Suprapubic skin (tissue), 4 donors: ENCODE measurements at places on chromosomes 6 and 20.

GRCh38 chr6:8157839-8158238, 55.5 kb upstream of the EEF1E1 start:
- DNase-seq = no peak

GRCh38 chr6:28634761-28635546, 109.3 kb downstream of the GPX5 start:
- DNase-seq = no peak

- DNase-seq = no peak
These were observed 57.9 kb upstream of the MLN start for GRCh38 chr6:33861722-33862121.

GRCh38 chr6:108730635-108731515, 117.3 kb upstream of the ARMC2 start:
- no peak for DNase-seq

DNA sequence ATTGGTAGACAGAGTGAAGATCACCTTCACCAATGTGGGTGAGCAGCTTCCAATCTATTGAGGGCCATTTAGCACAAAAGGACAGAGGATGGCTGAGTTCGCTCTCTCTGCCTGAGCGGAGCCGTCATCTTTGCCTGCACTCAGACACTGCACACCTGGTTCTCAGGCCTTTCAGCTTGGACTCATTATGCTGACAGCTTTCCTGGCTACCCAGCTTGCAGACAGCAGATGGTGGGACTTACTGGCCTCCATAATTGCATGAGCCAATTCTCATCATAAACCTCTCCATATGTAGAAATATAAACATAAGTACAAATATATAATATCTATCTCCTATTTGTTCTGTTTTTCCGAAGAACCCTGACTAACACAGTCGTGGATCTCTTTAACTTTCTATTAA, 13.7 kb downstream of the TBXT start:
- no peak for DNase-seq

DNA sequence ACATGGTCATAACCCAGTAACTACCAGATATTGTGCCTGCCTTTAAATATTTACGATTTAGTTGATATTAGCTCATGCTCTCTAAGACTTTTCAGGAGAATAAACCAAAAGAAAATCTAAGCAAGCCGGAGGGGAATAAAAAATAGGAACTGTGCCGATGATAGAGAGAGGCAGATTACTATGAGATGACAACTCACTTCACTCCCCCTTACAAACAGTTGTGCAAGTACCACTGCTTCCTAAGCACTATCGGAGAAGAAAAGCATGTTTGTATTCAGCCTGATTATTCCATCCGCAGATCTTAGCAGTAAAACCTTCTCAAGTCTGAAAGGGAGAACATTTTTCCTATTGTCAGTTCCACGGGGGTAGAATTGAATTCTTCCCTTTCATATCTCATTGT, 294.4 kb downstream of the KCNQ5 start:
- no peak for DNase-seq

GRCh38 chr6:134813146-134813545, 136.8 kb downstream of the ALDH8A1 start:
- DNase-seq = no peak

DNA sequence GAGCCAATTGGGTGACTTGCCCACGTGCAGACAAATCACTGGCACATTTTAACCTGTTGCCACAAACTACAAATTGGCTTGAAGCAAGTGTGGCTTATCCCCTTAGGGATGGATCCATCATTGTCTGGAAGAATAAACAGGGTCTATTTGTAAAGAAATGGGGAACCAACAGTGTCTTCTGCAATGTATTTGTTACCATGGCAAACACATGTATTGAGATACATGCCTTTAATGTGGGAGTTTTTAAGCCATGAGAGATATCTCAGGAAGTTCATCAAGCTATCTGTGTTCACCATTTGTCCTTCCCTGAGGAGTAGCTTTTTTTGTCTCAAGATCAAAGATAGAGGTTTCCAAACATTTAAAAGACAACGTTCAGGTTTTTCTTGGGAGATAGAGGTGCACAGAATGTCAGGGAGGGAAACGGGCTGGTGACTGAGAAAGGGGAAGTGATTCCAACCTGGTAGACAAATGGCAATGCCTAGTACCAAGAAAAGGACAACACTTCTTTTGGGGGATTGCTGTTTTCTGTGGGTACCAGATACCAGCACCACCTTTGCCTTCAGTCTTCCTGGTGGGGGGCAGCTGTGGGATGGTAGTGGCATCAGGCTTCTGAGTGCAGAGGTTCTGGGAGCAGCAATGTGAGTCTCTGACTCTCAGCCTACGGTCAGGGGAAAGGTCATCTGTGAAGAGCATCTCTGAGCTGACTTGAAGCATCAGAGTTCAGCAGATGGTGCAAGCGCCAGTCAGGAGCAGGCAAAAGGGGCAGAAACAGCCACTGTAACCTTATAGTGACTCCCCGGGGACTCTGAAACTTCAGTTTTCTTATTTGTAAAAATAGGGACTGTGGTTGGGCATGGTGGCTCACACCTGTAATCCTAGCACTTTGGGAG, 20.1 kb upstream of the BCAS1 start:
- DNase-seq = no peak

- no peak for DNase-seq
These were observed 34.8 kb downstream of the NR2E1 start for GRCh38 chr6:108200631-108201030.

- no peak for DNase-seq
These were observed 128.9 kb downstream of the ELOVL4 start for GRCh38 chr6:79818471-79818870.

GRCh38 chr6:142297996-142298753, 3.6 kb upstream of the ADGRG6 start:
- DNase-seq = no peak

DNA sequence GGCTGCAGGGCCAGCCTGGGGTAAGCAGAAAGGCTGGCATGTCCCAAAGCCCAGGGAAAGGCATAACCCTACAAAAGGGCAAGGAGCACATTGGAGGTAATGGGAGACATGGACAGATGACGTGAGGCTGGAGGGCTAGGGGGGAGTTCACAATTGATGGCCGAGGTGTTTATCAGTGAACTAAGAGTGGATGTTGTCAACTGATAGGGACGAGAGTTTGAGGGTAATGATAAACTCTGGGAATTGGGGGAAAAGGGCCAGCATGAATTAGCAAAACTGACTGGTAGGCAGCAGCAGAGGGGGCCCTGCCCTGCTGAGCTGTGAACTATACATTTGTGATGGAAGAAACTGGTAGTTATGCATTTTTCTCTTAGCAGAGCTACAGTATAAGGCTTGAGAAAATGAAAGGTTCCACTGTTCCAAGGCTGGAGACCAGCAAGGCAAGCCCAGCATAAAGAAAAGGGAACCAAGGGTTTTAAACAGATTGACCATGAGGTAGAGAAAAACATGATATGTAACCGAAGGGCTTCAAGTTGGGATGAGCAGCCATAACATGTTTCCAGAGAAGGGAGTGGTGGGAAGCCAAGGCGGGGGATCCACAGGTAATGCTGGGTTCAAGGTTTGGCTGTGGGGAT, 98.1 kb upstream of the MLN start:
- no peak for DNase-seq

- no peak for DNase-seq
These were observed 162.4 kb upstream of the BTBD3 start for GRCh38 chr20:11755071-11755841.

DNA sequence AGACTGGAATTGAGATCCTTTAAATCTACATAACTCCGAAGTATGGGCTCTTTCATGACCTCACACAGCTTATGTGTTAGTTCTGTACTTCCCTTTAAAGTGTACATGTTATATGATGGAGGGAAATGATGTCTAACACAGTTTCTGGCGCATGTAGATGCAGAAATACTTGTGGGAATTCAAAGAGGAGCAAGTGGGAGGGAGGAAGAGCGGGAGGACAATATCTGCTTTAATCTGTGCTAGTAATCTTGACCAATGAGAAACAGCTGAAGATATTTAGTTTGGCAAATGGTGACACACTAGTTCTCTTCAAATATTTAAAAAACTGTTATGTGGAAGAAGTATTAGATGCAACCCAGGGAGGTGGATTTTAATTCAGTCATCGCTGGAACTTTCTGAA, 62.9 kb upstream of the PLEKHG1 start:
- DNase-seq = no peak

DNA sequence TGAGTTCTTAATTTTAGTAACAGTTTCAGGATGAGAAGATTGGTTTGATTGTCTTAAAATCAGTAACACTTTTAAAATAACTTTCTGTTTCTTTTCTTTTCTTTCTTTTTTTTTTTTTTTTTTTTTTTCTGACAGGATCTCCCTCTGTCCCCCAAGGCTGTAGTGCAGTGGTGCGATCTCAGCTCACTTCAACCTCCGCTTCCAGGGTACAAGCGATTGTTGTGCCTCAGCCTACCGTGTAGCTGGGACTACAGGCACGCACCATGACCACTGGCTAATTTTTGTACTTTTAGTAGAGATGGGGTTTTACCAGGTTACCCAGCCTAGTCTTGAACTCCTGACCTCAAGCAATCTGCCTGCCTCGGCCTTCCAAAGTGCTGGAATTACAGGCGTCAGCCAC, 33.7 kb upstream of the KCNQ5 start:
- no peak for DNase-seq
